ENCODE measurements at places on chromosomes 2 and 18. TPM values are rescaled to one million over a fixed set of nuclear protein-coding genes. Genes with fewer than 3 reads are reported as not detected.

The POTEC gene
- under 0.01 TPM for total RNA-seq

The ATP6V1B1 gene
- total RNA-seq, result 0.38 TPM

The TMEM198 gene
- total RNA-seq, result 0.96 TPM

The GPAT2 gene
- 7.6 TPM for total RNA-seq

The PROKR1 gene
- total RNA-seq, result not detected

The EPHA4 gene
- total RNA-seq, result 5.6 TPM

The SIX3 gene
- total RNA-seq, result not detected

Measured in regular cardiac myocyte (primary cell).